ENCODE measurements at places on chromosomes 5 and 9.

- DNase-seq = peak; percentile 8
Observed at GRCh38 chr5:178624631-178625546, 2.0 kb downstream of the CLK4 start.

GRCh38 chr5:1351156-1351555, 6.3 kb upstream of the CLPTM1L start:
- DNase-seq = no peak

DNA sequence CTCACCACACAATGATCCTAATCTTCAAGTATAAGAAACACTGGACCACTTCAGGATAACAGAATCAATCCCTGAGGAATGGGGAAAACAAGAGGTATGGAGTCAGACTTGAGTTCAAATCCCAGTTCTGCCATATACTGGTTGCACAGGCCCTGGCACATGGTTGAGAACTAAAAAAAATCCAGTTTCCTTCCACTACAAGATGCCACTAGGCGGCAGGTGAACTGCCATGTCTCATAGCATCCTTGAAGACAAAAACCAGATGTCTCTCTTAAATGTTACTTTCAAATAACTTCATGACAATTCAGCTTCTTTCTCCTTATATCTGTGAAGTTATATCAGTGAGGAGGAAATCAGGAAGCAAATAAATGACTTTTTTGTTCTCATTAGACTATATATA, 11.0 kb downstream of the DEPDC1B start:
- no peak for DNase-seq

GRCh38 chr5:90875456-90875855, 316.9 kb downstream of the ADGRV1 start:
- DNase-seq = no peak

GRCh38 chr9:134503301-134504105, 138.1 kb upstream of the COL5A1 start:
- DNase-seq = no peak

DNA sequence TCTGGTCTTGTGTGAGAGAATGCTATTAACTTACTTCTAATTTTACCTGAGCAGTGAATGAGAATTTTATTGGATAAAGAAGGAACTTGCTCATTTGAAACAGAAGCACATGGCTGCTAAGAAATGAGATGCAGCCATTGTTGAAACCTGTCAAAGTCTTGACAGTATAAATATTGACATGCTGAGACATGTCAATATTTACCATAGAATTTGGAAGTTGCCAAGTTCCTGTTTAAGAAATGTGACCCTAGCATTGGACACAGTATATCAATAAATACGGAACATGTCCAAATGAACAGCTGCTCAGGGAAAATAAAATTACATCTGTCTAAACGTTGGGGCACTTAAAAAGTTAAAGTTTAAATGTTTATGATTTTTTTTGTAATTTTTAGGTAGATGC, 7.8 kb downstream of the XRCC4 start:
- DNase-seq = no peak

GRCh38 chr5:147699496-147700088, 82.9 kb downstream of the JAKMIP2 start:
- no peak for DNase-seq

DNA sequence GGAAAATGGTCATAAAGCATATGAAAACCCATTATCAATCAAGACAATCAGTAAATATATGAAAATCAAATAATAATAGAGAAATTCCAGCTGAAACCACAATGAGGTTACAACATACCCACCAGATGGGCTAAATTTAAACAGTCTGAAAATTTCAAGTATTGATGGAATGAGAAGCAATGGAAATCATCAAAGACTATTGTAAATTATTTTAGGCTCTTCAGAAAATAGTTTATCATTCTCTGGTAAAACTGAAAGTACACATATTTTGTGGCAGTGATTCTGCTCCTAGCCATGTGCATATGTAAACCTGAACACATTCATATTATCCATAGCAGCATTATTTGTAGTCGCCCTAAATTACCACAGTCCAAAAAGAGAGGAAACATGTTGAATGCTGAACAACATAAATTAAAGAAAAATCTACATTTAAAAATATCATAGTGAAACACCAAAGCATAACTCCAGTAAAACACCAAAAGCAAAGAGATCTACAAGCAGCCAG, 215.3 kb downstream of the PRELID2 start:
- DNase-seq = no peak

GRCh38 chr9:88757406-88758010, 222.5 kb downstream of the NXNL2 start:
- no peak for DNase-seq

GRCh38 chr9:20562051-20562450, 60.2 kb downstream of the MLLT3 start:
- peak; percentile 16 for DNase-seq
